ENCODE measurements at places on chromosomes 12 and 14.

GRCh38 chr14:61321385-61322010 is at the start of gene PRKCH:
Gene PRKCH (plus strand): TSS chr14:61321579. CDS start chr14:61322102, 523 bp downstream.
- no peak for DNase-seq

GRCh38 chr12:80805106-80805505 is 88.4 kb downstream of the MYF5 start:
- no peak for DNase-seq

DNA sequence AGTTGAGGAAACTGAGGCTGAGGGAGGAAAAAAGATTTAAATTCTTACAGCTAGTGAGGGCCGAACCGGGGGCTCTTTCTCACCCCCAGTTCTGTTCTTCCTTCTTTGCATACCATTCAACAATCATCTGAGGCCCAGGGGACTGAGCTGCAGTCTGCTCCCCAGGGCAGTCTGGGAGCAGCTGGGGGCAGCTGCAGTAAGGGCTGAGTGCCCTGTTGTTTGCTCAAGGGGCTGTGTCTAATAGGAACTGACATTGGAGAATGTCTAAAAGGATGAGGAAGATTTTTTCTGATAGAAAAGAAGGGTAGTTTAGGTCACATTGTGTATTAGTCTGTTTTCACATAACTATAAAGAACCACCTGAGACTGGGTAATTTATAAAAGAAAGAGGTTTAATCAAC is 42.2 kb downstream of the SLC17A8 start:
- DNase-seq, result peak; percentile 90

DNA sequence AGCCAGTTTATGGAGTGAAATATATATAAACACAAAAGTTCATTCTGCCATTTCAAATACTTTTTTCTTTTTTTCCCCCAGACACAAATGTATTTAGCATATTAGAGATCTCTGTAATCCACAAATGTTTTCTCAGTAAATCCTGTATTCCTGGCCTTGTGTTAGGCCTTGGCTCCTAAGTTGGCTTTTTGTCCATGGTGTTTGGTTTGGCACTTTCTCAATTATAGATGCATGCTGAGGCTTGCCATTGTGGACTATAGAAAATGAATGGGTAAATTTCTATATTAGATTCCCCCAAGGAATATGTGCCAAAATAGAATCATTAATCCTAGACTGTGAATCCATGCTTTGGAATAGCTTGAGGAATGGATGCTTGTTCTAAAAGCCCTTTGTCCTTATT is 17.0 kb downstream of the RIC8B start:
- no peak for DNase-seq

DNA sequence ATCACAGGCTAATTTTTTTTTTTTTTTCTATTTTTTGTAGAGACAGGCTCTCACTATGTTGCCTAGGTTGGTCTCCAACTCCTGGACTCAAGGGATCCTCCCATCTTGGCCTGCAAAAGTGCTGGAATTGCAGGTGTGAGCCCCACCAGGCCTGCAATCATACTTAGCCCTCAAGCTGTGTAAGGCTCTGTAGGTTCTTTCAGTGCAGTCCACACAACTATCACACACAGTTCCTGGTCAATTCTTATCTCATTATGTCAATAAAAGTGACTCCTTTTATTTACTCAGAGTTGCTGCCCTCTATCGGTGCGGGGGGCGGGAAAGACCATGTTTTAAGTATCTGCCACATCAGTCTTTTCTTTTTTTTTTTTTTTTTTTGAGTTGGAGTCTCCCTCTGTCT is 29.0 kb downstream of the SLC2A3 start:
- DNase-seq, result no peak

DNA sequence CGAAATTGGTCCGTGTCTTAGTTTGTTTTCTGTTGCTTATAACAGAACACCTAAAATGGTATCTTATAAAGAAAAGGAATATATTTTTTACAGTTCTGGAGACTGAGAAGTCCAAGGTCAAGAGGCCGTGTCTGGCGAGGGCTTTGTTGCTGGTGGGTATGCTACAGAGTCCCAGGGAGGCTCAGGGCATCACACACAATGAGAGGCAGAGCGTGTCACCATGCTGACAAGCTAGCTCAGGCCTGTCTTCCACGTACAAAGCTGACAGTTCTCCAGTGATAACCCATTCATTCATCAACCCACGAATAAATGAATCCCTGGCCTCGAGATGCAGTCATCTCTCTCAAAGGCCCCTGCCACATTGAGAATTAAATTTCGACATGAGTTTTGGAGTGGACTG is 56.7 kb upstream of the AEBP2 start:
- no peak for DNase-seq

GRCh38 chr14:100691395-100692056 is 35.2 kb upstream of the DLK1 start:
- no peak for DNase-seq

DNA sequence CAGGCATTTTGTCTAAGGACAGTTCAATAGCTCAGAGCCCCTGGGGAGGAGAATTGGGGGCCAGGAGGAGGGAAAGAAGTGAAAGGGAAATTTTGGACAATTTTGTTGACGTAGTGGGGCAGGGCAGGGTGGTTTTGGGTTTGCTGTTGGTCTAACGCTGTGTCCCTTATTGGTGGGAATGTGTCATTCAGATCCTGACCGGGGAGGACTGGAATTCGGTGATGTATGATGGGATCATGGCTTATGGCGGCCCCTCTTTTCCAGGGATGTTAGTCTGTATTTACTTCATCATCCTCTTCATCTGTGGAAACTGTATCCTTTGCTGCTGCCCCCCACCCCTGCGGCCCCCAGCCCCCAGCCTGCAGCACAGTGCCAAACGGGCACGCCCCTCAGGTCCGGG is 212.1 kb upstream of the FKBP4 start:
- DNase-seq, result no peak

DNA sequence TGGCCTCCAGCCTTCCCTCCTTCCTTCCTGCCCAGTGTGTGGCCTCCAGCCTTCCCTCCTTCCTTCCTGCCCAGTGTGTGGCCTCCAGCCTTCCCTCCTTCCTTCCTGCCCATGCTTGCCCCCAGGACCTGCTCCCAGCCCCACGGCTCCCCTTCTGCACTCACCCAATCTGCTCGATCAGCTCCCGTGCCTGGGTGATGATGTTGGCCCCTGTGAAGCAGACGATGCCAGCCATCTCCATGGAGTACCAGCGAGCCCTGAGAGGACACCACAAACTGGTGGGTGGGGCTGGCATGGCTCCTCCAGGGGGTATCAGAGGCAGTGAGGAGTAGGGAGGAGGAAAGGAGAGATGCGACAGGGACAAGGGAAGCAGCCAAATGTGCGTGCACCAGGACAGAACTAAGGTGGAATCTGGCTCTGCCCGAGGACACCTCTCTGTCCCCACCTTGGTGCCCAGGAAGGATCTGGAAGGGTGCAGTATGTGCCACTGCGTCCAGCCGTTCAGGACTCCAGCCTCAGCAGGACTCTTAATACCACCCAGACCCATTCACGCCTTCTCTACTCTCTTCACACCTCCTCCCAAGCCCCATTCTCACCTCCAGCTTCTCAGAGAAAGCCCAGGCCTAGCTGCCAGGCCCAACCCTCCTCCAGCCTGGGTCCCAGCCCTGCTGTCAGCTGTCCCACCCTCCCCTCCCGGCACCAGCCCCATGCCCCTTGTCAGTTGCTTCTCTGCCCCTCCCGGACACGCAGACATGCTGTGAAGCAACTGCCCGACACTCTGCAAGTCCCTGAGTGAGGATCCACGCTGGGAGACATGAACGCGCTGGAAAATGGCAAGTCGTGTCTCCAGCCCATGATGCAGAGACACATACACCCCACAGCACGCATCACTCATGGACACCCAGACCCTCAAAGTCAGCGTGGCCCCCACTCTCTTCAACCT is 22.7 kb downstream of the POLE start:
- no peak for DNase-seq

- DNase-seq, result no peak
These were observed 8.3 kb upstream of the PPFIBP1 start for GRCh38 chr12:27515671-27516070.

- DNase-seq, result no peak
These were observed 15.3 kb downstream of the SPIC start for GRCh38 chr12:101490286-101490920.

- DNase-seq, result no peak
These were observed 356.8 kb downstream of the ALG10 start for GRCh38 chr12:34379142-34379541.

All from SK-N-DZ (cell line).